ENCODE measurements at places on chromosomes 3 and 15.

GRCh38 chr3:119647843-119648575, 12.4 kb downstream of the POPDC2 start:
- no peak for DNase-seq
- no peaks in the 10 kb centered on the region for H3K27me3 ChIP-seq
- H3K27ac ChIP-seq = peak overlapping the region; percentile 70
- H3K4me3 ChIP-seq = no peak overlapping the region

DNA sequence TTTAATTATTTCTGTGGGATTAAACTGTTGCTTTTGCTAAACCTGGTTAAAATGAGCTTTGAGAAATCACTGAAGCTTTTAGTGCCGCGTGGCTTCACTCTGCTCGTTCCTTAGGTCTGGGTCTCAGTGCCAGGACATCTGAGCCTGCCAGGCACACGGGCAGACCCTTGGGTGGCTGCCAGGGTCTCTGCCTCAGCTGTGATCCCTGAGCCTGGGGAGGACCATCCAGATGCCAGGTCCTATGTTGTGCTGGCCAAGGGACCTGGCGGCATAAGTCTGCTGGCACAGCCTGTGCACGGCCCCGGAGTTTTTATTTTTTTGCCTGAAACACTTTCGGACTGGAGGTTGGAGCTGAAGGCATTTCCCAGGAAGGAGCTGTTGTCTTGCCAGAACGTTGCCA, 328.1 kb downstream of the LRTM1 start:
- H3K27ac ChIP-seq = no peak overlapping the region
- no peaks in the 10 kb centered on the region for H3K27me3 ChIP-seq
- no peak overlapping the region for H3K4me3 ChIP-seq
- H3K36me3 ChIP-seq = no peaks in the 10 kb centered on the region
- no peak for DNase-seq

DNA sequence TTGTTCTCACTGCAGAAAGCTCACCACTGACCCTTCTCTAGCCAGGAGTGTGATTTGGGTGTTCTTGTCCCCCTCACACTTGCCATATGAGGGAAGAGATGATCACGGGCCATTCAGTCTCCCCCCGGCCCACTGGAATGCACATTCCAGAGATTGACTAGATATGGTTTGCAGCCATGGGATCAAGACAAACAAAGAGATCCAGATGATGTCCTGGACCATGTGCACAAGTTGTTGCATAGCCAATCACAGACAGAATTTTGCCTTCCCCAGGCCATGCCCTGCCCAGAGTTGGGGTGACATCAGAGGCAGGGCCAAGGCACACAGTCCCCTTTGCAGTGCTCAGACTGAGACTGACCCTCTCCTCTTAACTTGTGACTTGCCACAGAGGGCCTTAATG, 14.8 kb downstream of the MUC13 start:
- no peaks in the 10 kb centered on the region for H3K4me1 ChIP-seq
- no peaks in the 10 kb centered on the region for H3K27me3 ChIP-seq
- DNase-seq = no peak

DNA sequence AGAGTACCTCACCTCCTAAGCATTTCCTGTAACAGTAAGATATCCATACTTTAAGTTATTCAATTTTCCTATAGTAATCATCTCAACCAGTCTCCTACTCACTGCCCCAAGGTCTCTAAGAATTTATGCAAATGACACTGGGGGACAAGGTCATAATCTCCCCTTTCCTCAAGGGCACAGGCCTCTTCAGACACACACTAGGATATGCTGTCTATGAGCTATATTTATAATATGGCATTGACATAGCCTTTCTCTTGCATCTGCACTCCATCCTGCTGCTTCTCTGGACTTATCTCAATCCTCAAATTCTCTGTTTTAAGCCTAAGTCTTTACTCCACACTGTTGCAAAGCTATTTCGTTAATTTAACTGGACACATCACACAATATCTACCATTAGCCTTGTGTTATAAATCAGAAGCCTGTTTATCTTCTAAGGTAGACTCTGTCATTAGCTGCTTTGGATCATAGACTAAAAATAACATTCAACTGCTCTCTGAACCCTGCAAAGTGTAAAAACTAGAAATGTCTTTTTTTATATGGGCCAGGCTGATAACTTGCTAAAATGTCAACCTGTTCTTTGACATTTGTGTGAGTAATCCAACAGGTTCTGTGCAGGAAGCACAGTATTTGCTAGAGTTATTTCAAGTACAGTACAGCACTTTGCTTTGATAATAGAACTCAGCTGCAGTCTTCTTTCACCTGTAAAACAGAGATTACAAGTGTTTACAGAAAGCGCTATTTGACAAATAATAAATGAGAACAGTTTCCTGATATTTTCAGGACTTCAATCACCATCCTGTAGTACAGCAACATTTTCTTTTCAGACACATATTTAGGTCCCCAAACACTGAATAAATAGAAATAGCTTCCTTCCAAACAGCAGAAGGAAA, 17.8 kb upstream of the SEC62 start:
- no peaks in the 10 kb centered on the region for H3K27me3 ChIP-seq
- no peaks in the 10 kb centered on the region for H3K4me1 ChIP-seq
- no peak for DNase-seq
- no peaks in the 10 kb centered on the region for H3K36me3 ChIP-seq
- no peak overlapping the region for H3K4me3 ChIP-seq
- no peak overlapping the region for H3K27ac ChIP-seq

DNA sequence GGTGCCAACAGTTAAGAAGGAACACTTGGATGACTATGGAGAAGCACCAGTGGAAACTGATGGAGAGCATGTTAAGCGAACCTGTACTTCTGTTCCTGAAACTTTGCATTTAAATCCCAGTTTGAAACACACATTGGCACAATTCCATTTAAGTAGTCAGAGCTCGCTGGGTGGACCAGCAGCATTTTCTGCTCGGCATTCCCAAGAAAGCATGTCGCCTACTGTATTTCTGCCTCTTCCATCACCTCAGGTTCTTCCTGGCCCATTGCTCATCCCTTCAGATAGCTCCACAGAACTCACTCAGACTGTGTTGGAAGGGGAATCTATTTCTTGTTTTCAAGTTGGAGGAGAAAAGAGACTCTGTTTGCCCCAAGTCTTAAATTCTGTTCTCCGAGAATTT, 3.0 kb downstream of the SKIL start:
- no peak overlapping the region for H3K27ac ChIP-seq
- no peak overlapping the region for H3K4me3 ChIP-seq
- no peak for DNase-seq

DNA sequence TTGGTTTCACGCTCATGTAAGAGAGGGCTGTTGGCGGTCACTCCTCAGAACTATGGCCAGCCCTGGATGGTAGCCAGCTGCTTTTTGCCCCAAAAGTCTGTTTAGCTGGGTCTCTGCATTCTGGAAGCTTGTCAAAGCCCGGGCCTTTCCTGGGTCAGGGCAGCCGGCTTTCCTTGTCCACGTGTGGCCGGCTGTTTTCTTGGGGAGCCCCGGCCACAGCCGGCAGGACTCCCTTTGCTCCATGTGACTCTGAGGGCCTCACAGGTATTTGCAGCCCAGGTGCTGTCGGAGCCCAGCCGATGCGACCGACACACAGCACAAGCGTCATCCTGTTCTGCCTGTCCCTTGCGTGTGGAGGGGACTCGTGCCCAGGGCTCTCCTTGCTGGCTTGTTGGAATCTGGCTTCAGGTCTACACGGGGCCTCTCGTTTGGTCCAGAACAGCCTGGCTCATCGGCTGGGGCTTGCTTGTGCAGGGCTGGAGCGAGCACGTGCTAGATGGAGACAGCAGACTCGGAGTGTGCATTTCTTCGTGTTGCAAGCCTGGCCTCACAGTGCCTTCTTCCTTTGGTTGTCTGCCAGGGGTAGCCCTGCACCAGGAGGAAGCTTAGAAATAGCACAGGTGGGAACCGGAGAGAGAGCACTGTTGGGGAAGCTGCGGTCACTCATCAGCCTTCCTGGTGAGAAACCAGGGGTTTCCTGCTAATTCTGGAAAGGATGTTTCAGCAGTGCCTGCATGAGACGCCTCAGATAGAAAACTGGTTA, 51.5 kb downstream of the PGPEP1L start:
- no peak for DNase-seq
- H3K4me3 ChIP-seq = no peak overlapping the region
- H3K4me1 ChIP-seq = peaks cover 14% of the 10 kb centered on the region
- no peaks in the 10 kb centered on the region for H3K27me3 ChIP-seq
- H3K27ac ChIP-seq = no peak overlapping the region

GRCh38 chr3:83500422-83500821, 1458.4 kb upstream of the CADM2 start:
- H3K27ac ChIP-seq = no peak overlapping the region
- H3K4me1 ChIP-seq = no peaks in the 10 kb centered on the region
- H3K4me3 ChIP-seq = no peak overlapping the region
- H3K36me3 ChIP-seq = no peaks in the 10 kb centered on the region

DNA sequence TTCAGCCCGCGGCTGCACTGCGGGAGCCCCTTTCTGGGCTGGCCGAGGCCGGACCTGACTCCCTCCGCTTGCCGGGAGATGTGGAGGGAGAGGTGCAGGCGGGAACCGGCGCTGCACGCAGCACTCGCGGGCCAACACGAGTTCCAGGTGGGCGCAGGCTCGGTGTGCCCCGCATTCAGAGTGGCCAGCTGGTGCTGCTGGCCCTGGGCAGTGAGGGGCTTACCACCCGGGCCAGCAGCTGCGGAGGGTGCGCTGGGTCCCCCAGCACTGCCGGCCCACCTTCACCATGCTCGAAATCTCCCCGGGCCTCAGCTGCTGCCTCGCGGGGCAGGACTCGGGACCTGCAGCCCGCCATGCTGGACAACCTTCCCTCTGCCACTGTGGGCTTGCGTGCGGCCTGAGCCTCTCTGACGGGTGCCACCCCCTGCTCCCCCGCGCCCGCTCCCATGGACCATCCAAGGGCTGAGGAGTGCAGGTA, 733.5 kb upstream of the CCDC54 start:
- no peak overlapping the region for H3K27ac ChIP-seq
- no peaks in the 10 kb centered on the region for H3K36me3 ChIP-seq
- DNase-seq = no peak
- H3K4me3 ChIP-seq = no peak overlapping the region

DNA sequence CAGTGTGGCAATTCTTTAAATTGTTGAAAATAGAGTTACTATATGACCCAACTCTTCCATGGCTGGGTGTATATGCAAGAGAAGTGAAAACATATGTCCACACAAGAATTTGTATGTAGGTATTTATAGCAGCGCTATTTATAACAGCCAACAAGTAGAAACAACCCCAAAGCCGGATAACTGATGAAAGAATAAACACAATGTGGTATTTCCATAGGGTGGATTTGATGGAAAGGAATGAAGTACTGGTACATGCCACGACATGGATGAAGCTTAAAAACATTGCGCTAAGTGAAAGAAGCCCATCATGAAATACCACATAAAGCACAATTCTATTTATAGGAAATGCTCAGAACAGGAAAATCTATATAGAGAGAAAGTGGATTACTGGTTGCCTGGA, 554.5 kb downstream of the AGBL1 start:
- H3K4me1 ChIP-seq = no peaks in the 10 kb centered on the region
- no peak overlapping the region for H3K4me3 ChIP-seq
- H3K27me3 ChIP-seq = no peaks in the 10 kb centered on the region
- no peaks in the 10 kb centered on the region for H3K36me3 ChIP-seq
- no peak overlapping the region for H3K27ac ChIP-seq

GRCh38 chr15:64622410-64623260, 152.8 kb downstream of the RBPMS2 start:
- H3K27me3 ChIP-seq = no peaks in the 10 kb centered on the region
- no peak overlapping the region for H3K27ac ChIP-seq
- no peaks in the 10 kb centered on the region for H3K36me3 ChIP-seq

DNA sequence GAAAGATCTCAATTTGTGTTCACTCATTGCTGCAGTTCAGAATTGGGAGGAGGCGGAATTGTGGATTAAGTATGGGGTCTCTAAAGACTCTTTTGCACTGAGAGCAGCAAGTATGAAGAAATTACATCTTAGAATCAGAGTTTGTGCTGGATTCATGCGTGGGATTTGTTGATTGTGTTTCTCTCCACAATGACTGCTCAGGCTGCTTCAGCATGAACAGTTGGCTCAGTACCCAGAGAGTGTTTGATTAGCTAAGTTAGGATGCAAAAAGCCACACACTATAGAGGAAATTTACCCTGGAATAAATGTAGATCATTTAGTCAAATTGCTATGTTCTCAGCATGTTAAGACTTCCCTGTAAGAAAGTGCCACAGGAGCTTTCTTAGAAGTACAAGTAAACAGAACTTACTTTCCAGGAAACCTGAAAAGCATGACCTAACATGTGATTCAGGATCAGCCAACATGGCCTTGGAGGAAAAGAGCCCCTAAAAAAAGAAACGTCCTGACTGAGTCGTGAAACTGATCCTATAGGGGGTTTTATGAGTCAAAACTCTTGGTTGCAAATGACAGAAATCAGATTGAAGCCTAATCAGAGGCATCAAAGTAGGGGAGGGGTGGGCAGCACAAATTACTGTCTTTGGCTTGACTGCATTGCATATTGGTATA, 32.6 kb downstream of the HHLA2 start:
- H3K4me1 ChIP-seq = no peaks in the 10 kb centered on the region
- DNase-seq = no peak
- no peak overlapping the region for H3K27ac ChIP-seq

DNA sequence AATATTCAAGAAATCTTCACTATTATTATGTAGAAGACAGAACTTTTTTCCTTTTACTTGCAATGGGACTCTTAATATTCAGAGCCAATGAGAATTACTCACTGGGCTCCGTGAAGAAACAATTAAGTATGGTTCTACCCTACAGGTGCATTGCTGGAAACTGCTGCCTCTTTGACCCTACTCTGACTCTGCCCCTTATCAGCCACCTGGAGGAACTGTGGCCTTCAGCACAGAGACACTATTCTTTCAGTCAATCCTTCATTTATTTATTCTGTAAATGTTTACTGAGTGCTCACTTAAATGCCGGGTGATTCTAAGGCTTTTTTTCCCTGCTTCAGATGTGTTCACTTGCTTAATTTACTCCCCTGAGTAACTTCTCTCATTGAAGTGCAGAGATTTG, 163.2 kb downstream of the SYNPR start:
- no peak overlapping the region for H3K27ac ChIP-seq
- no peak for DNase-seq
- no peaks in the 10 kb centered on the region for H3K4me1 ChIP-seq
- no peaks in the 10 kb centered on the region for H3K36me3 ChIP-seq

GRCh38 chr3:73601011-73601410, 23.7 kb downstream of the PDZRN3 start:
- peak overlapping the region; percentile 53 for H3K27ac ChIP-seq
- no peaks in the 10 kb centered on the region for H3K27me3 ChIP-seq
- no peaks in the 10 kb centered on the region for H3K36me3 ChIP-seq
- H3K4me1 ChIP-seq = peaks cover 49% of the 10 kb centered on the region
- H3K4me3 ChIP-seq = no peak overlapping the region

- H3K27ac ChIP-seq = no peak overlapping the region
- no peaks in the 10 kb centered on the region for H3K36me3 ChIP-seq
- H3K4me3 ChIP-seq = no peak overlapping the region
- no peaks in the 10 kb centered on the region for H3K4me1 ChIP-seq
- DNase-seq = no peak
- no peaks in the 10 kb centered on the region for H3K27me3 ChIP-seq
Measured at GRCh38 chr3:192129586-192129985, 597.8 kb downstream of the FGF12 start.

DNA sequence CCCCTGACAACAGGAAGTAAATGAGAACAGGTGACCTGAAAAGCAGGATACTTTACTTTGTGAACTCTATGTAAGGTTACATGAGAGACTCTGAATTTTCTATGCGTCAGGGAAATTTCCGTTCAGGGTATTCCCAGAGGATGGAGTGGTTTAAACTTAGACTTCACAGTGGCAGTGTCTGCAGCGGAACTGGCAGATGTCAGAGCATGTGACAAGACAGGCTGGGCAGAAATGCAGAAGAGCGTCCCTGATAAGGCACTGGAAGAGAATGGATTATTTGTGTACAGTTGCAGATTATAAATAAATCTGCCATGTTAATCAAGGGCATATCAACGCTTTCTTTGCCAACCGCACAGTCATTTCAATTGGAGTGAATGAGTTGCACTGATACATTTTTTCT, 598.4 kb upstream of the ZNF717 start:
- H3K27ac ChIP-seq = no peak overlapping the region
- H3K4me1 ChIP-seq = no peaks in the 10 kb centered on the region
- no peak for DNase-seq
